ENCODE measurements at places on chromosomes 2 and 18.
A peak's percentile ranks its signal among the peaks of the same experiment; 100 is the strongest.

DNA sequence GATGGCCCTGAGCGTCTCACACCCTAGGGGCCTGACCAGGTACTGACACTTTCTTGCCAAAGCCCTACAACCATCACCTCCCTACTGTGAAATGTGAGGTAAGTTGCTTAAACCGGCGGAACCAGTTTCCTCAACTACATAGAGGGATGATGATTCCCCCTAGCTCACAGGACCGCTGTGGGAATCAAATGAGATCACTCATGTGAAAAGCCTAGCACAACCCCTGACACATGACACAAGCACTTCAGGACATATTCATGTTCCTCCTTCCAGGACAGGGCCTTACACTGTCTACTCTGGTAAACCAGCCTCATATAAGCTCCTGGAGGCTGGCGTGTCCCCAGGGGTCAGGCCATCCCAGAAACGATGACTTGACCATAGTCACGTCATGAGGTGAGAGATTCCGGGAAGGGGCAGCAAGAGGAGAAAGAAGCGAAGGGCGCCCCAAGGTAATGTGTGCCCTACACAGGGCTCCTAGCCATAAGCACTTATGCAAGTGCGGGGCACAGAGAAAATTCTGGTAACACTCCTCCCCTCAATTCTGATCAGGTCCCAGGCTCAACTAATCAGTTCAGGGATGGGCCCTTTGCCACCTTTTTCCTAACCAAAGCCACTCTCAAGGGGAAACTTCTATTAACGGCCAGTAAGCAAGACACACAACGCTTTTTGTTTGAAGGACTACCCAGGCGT is 49.5 kb downstream of the C2orf42 start:
- peak; percentile 95 for DNase-seq

- peak; percentile 57 for DNase-seq
Observed at GRCh38 chr2:95389245-95390119, 13.0 kb upstream of the FAHD2A start.

GRCh38 chr2:67783026-67783425 is 279.8 kb downstream of the C1D start:
- no peak for DNase-seq

DNA sequence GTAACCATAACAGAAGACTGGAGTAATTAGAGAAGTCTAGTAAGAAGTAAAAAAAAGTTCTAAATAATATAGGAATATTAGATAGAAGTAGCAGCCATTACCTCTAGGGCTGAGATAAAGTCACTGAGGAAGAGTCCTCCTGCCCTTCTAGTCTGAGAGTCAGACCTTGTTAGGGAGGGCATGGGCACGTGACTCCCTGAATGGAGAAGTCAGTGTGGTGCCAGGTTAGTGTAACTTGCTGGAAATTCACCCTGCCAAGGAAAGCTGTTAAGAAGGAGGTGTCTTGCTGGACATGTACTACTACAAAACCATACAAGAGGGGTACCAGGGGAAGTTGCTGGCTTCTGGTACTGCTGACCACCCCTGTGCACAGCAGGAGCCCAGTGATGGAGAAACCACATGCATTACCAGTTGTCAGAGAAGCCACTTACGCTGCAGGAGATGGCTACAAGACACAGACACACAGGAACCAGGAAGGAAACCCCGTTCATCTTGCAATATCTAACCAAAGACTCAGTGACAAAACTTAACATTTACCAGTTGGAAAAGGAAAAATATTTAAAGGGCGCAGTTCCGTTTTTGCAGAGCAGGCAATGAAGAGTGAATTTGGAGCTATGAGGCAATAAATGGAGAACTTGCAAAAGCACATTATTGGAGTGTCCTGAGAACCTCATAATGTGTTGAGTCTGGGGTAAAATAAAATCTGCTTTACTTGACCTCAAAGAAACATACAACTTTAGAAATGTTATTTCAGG is 77.2 kb upstream of the TLK1 start:
- DNase-seq = no peak
